ENCODE measurements at places on chromosomes 13 and 19. TPM values are rescaled to one million over a fixed set of nuclear protein-coding genes. Genes with fewer than 3 reads are reported as not detected.
A peak's percentile ranks its signal among the peaks of the same experiment; 100 is the strongest.

The PSG11 gene
- total RNA-seq: not detected

GRCh38 chr19:45876411-45877197 is 9.3 kb downstream of the IRF2BP1 start:
- no peak for DNase-seq

The ZNF470 gene
- 8.4 TPM for total RNA-seq

The ATP12A gene
- 0.23 TPM for total RNA-seq

DNA sequence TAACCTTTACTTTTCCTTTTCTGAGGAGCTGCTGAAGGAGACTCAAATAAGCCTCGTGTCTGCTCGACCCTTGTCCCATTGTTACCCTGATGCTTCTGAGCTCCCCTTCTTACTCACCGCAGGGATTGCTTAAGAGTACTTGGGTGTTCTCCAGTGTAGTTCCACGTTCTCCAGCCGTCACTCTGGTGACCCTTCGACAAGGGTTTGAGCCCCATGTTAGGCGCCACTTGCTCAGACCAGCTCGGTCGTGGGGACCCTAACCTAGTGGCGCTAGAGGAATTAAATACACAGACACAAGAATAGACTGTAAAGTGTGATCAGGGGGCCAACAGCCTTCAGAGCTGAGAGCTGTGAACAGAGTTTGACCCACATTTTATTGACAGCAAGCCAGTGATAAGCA is 10.3 kb downstream of the ZNF480 start:
- DNase-seq: no peak

The IGFL4 gene
- total RNA-seq: 0.70 TPM

- no peak for DNase-seq
Measured at GRCh38 chr19:12665281-12665573, 1.3 kb downstream of the MAN2B1 start.

DNA sequence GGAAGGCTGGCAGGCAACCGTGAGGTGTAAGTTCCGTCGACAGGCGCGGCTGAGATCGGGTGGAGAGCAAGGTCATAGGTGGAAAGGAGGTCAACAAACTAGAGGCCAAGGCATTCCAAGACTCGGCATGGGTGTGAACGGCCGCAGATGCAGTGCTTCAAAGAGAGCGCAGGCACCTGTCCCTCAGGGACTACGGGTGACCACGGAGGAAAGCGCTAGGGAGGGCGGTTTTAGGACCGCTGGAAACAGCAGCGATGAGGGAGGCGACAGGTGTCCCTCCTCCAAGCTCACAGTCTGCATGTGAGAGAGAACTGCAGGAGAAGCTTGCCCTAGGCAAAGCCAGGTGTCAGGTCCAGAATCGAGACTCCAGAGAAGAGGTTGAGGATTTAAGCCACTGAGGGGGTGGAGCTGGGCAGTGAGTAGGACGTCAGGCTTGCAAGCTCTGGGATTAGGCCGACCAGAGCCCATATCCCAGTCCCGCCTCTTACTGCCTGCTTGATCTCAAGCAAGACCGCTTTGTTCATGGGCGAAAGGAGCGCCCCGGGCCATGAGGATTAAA is 1.6 kb upstream of the MLNR start:
- DNase-seq: no peak

The OR7A5 gene
- total RNA-seq: not detected

The ZNF667 gene
- total RNA-seq: not detected

- DNase-seq: no peak
Measured at GRCh38 chr13:107006661-107007060, 438.7 kb upstream of the ARGLU1 start.

DNA sequence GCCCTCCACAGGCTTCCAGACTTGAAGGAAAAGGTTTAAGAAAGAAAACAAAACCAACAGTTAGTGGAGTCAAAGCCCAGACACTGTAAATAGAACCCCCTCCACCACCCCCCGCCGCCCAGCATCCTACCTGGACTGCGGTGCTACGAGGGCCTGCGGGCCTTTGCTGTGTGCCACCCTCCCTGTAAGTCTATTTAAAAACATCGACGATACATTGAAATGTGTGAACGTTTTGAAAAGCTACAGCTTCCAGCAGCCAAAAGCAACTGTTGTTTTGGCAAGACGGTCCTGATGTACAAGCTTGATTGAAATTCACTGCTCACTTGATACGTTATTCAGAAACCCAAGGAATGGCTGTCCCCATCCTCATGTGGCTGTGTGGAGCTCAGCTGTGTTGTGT is 6.3 kb upstream of the GARIN5A start:
- no peak for DNase-seq

DNA sequence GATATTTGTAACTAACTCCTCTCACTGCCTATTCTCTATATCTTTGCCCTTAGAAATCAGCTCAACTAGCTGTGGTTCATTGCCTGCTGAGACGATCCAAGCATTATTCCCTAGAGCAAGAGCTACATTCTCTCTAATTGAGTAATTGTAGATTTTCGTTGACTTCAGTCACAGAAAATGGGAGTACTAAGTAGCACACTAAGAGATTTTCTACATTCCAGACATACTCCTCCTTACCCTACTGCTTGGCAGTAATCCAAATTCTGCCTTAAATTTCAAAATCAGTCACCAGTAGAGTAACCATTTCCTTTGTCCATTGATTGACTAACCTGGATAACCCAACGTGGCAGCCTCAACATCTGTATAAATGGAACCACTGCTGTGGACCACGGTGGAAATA is 1786.8 kb downstream of the SLITRK5 start:
- DNase-seq: no peak

- no peak for DNase-seq
Measured at GRCh38 chr13:112209266-112209665, 142.3 kb downstream of the SOX1 start.

The ZNF71 gene
- total RNA-seq: 21.7 TPM

DNA sequence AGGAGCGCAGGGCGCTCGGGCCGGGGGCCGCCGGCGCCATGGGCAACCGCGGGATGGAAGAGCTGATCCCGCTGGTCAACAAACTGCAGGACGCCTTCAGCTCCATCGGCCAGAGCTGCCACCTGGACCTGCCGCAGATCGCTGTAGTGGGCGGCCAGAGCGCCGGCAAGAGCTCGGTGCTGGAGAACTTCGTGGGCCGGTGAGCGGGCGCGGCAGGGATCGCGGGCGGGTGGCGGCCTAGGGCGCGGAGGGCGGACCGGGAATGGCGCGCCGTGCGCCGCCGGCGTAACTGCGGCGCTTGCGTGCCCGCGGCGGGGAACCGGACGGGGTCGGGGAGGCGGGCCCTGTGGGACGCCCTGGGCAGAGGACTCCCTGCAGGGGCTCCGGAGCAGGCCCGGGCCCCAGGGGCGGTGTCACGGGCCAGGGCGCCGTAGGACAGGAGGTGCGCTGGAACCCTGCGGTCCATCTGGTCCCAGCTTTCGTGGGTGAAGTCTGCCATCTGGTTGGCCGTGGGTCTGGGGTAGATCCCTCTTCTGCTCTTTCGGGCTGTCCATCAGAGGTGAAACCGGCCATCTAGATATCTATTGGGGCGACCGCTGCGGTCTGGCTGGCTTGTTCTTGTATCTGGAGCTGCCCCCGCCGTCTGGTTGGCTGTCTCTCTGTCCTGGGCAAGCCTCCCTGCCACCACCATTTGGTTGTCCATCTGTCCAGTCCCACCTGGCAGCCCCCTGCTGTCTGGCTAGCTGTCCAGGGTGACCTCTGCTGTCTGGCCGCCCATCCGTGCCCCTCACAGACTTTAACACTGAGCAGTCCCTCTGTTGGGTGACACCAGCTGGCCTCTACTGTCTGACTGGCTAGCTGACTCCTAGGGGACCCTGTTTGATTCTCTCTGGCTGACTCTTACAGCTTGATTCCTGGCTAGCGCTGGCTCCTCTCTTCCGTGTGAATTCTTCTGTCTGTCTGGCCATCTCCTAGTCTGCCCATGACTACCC is 622 bp downstream of the DNM2 start:
- DNase-seq: peak; percentile 29

DNA sequence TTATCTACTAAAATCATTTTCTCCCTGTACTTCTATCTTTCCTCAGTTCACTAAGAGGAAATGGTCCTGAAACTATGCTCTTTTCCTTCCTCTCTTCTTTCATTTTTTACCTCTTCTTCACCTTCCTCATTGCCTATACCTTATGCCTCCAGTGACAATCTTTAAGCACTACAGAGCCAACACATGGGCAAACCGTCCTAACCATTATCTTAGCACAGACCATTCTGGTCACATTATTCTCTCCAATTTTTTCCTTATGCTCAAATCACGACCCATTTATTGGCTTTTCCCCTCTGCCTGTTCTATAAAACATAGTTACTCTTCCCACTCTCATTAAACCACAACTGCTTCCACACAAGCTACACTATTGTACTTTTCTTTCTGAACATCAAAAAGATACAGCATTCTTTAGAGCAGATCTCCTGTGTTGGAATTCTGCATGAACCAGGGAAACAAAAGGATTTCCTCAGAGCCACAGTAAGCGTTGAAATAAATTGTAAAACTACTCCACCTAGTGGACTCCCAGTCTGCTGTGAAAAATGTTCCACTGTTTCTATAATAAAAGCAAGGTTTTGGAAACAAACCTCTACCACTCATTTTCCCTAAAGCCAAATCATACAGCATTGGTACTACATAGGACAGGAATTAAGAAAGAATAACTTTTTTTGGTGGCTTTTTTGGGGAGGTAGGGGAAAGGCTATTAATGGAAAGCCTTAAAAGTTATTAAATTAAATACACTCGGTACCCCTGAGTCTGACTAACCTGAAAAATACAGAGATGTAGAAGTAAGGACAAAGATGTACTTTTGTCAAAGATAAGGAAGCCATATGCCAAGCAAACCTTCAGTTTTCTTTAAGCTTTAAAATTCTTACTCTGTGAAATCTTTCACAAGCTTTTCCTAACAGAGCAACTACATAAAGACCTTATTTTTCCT is 19.5 kb downstream of the NUFIP1 start:
- DNase-seq: no peak

DNA sequence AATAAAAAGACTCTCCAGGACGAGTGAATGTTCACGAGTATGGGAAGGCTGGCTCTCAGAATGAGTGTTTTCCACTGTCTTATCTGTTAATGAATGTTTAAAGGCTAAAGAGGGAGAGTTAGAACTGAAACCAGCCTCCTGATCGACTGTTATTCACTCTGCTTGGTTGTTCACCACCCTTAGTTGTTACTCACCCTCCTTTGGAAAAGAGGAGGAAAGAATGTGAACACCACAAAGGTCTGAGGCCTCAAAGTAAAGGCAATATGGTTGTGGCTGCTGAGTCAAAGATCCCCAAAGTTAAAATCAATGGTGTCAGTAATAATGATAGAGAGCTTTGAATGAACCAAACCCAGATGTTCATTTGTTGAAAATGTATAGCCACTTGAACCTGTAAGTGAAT is 1793.2 kb upstream of the PCDH20 start:
- DNase-seq: no peak

DNA sequence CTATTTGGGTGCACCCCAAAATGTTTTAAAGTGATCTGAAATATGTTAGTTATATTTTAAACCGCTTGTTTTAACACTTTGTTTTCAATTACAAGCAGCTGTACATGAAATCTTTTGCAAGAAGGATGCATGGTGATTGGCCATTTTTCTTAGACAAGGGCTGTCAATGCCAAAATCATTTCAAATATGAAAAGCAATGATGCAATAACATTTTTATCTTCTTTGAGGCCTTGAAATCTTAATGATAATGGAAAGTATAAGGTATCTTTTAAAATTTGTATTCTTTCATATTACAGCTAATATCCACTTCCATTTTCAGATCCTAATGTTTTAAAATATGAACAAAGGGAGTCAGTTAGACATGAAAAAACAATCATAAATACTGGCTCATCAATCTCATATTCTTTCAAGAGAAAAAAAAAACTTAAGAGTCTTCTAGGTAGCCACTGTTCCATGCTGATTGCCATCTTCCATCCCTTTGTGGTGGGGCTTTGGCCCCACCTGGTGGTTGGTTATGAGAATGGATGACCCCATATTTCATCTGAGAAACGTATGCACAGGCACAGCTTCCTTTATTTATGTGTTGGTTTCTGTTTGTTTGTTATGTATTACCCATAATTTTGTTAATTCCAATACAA is 330.3 kb upstream of the MIR17HG start:
- DNase-seq: peak; percentile 44

DNA sequence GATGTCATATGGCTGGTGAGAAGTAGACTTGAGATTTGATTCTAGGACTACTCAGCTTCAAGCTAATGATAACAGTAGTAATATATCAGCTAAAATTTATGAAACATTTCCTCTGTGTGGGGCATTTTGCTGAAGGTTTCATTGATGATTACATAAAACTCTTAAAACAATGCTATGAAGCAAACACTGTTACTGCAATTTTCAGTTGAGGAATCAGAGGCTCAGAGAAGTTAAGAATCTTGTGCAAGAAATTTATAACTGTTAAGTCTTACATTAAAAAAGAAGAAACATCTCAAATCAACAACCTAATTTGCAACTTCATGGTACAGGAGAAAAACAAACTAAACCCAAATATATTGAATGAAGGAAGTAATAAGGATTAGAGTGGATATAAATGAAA is 10.3 kb downstream of the CEACAM8 start:
- DNase-seq: no peak

GRCh38 chr19:29672319-29672932 is 7.2 kb downstream of the PLEKHF1 start:
- no peak for DNase-seq

DNA sequence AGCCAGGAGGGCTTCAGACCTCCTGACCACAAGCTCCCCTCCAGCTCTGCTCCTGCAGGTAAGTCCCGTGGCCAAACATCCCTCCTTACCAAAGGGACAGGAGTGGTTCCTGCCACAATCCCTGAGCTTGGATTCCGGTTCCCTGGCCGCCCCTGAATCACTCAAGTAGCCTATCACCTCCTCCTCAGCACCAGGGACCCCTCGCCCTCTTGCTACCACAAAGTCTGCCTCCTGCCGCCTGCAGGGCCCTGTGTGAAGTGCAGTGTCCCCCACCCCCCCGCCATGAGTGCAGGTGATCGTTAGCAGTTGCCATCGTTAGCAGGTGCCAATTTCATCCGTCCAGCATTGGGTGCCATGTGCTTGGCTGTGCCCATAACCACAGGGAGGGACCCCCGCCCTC is 40.8 kb upstream of the RANBP3 start:
- no peak for DNase-seq

GRCh38 chr19:8902520-8902919 is 70.3 kb downstream of the MBD3L1 start:
- no peak for DNase-seq

- no peak for DNase-seq
Measured at GRCh38 chr13:34751492-34751891, 190.6 kb upstream of the NBEA start.

GRCh38 chr19:48900477-48901406 is 630 bp downstream of the NUCB1 start:
- no peak for DNase-seq

DNA sequence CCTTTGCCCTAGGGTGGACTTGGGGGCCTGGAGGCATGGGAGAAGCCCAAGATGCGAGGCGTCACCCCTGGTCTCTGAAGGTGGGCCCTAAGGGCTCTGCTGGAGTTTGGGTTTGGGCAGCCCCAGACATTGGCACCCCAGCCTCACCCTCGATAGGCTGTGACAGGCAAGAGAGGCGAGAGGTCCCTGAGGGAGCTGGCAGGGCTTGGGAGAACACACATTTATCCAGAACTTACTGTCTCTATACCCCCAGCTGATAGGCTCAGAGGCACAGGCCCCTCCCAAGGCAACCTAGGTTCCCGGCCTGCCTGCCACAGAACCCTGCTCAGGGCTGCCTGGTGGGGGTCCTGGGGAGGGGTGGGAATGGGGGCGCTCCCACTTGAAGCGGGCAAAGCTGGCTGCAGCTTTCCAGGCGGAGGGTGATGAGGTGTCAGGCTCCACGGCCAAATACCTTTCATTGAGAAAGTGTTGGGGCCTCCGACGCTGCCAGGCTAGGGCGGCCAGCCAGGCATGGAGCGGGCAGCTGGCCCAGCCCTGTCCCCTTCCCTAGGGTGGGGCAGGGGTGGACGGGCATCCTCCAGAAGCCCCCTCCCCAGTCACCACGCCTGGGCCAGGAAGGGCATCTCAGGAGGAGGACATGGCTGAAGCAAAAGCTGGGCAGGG is 9.7 kb downstream of the CILP2 start:
- no peak for DNase-seq

All from neural crest cell (in vitro differentiated cells).